SJSA1 (cell line): ENCODE measurements at places on chromosomes 1 and 21.

DNA sequence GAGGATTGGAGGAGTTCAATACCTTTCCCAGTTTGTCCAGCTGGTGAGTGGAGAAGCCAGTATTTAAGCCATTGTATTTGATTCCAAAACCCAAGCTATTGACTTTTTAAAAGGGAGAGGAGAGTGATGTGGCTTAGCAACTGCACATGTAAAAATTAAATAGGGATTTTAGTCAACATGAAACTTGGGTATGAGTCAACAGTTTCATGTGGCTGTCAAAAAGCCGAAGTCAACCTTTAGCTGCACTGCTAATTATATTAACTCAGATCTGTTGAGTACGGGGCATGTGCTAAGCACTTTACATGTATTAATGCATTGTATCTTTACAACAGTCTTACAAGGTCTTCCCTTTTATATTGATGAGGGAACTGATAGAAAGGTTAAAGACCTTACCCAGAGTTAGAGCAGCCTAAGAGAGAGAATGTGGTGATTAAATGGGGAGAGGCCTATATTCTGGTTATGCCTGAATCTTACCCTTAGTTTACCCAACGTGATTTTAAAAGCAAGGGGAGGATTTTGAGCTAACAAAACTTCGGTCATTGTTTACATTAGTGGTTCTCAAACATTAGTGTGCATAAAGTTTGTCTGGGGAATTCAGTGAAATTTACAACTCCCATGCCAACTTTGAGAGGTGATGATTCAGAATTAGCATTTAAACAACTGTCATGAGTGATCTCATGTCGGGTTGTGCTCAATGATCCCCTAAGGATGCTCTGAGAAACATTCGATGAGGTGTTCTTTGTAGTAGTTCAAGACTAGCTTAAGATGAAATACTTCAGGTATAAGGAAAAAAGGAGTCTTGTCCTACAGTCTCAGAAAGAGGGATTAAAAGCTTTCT is 6.9 kb upstream of the SLC35F3 start:
- DNase-seq: no peak

DNA sequence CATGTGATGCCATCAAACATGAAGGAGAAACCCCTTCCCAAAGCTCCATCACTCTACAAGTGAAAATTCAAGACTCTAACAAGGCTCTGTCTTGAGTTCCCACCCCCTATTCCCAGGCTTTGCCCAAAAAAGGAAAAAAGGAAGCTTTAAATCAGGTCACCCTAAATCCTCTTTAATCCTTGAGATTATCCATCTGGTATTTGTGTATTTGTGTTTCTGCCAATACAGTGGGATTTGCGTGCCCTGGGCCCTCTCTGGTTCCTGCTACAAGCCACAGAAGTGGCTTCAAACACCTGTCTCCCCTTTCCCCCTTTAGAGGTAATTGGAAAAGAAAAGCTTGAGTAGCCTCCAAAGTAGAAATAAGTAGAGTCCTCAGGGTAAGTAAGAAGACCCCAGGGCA is 120.4 kb downstream of the EDEM3 start:
- no peak for DNase-seq

- no peak for DNase-seq
These were observed 8.1 kb downstream of the PSMG1 start for GRCh38 chr21:39175154-39175553.

- peak; percentile 28 for DNase-seq
These were observed 12.6 kb downstream of the C1orf115 start for GRCh38 chr1:220702733-220703270.

- DNase-seq: no peak
These were observed 72.3 kb upstream of the POGK start for GRCh38 chr1:166766942-166767341.

GRCh38 chr1:163182330-163182949 is 20.3 kb downstream of the RGS5 start:
- DNase-seq: no peak

DNA sequence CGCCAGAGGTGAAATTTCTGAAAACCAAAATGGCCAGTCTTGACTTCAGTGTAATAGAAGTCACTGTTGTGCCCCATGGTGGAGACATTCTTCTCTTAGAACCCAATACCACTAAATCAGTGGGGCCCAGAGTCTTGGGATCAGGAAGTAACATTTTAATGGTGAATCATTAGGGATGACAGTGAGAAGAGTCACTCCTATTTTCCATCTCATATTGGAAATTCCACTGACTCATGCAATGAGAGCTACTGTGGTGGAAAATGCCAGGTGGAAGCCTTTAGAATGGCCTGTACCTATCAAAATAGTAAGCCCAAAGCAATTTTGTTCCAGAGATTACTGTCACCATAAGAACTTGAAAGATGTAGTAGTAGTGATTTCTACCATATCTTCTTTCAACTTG is 20.6 kb upstream of the PPM1J start:
- no peak for DNase-seq
